GM06990 (cell line): ENCODE measurements at places on chromosomes 4 and X.

GRCh38 chr4:77669946-77670590 lies 64.4 kb downstream of the CXCL13 start:
- DNase-seq = no peak

GRCh38 chrX:149540131-149540620 lies 636 bp upstream of the EOLA1 start:
- no peak for DNase-seq

- DNase-seq = no peak
Observed at GRCh38 chr4:73788411-73788810, 48.0 kb downstream of the CXCL8 start.

GRCh38 chrX:48071986-48072605 lies 656 bp upstream of the ZNF630 start:
- no peak for DNase-seq

DNA sequence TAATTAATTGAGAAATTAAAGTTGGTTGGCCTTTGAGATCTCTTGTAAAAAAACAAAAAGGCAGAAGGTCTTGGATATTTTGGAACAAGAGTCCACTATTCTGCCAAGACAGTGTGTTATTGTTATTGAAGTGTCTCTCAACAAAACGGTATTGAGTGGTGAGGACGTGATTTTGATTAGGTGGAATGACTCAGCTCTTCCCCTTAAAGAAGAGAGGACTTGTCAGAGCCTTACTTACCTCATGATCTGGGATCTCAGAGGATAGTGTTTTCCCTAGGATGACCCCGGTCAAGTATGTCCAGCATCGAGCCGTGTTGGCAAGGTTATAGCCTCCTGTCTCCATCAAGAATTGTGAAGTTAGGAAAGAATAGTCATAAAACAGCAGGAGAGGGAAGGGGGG lies 110.9 kb downstream of the HDAC8 start:
- no peak for DNase-seq

- DNase-seq = no peak
Observed at GRCh38 chrX:66634272-66634671, 4.6 kb downstream of the EDA2R start.

DNA sequence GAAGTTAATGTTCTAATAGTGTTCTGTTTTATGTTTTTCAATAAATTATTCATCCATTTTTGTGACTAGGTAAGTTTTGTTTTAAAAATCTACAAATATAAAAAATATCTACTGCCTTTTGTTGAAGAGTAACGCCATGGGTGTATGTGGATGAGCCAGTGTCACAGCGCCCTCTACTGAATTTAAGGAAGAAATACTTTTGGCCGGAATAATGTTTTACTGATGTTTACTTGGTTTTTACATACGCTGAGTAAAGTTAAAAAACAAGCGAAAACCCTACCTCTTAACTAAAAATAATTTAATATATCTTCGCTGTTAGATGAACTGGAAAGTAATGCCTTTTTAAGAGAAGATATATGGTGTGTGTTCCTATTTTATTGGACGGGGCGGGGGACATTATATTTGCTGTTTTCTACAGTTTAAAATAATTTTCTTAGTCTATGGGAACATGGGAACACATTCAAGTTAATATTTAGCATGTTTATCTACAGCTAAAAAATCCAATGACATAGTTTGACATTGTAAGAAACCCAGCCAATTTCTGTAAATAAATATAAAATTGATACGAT lies 86.1 kb downstream of the CPE start:
- no peak for DNase-seq

GRCh38 chr4:7781366-7781765 lies 158.3 kb downstream of the AFAP1 start:
- DNase-seq = no peak

GRCh38 chr4:125811892-125812291 lies 497.1 kb downstream of the FAT4 start:
- DNase-seq = no peak

DNA sequence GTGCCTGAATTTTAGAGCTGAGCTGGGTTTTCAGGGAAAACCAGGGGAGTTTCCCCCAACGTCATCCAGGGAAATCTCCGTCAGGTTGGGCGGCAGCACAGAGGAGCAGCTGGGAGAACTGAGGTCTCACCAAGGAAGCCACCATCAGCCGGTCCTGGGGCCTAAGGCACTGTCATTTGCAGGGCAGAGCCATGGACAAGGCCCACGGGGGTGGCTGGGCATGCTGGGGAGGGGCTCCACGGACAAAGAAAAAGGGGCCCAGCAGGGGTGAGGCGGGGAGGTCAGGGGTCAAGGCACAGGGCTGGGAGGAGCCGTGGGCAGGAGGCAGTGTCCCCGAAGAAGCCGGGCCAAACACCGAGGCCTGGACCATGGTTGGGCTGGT lies 109.8 kb downstream of the HMX1 start:
- no peak for DNase-seq

DNA sequence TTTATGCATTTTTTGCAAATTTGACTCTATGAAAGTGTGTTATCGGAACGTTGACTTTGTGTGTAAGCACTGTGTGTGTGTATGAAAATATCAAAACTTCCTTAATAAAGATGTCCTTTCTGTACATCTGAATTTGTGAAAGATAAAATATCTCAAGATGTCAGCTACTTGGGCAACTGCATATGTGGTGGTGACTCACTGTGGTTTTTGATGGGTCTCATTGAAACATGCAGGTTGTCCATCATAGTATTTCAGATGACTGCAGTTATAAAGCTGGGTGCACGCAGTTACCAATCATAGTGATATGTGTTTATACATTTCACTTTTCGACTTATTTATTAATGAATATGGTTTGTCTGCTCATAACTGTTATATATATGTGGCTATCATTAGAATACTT lies 19.7 kb upstream of the BBS12 start:
- DNase-seq = no peak

DNA sequence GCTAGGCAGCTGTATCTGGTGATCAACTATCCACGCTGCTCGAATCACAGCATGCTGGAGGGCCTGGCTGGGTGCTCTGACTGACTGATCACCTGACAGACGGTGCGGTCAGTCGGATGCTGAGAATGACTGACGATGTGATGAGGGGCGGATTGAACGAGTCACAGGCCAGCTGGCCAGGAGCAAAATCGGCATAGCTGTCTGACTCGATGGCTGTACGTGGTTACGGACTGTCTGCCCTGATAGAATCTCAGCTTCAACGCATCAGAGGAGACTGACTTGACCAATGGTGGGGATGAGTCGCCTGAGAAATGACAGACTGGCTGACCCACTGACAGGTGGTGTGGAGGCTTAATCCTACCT lies 1.0 kb upstream of the SUV39H1 start:
- no peak for DNase-seq

DNA sequence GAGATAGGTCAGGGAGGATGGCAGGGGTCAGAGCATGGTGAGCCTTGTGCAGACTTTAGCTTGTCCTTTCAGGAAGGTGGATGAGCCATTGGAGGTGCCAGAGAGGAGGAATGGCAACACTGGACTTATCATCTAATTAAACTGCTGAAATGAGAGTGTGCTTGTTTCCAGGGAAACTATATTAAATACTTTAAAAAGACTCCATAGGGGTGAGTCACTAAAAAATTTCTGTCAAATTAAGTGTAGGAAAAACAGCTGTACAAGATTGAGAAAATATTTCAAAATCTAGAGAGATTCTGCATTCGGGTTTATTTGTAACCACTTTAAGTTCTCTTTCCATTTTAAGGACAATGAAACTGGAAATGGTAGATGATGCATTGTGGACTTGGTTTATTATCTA lies 11.4 kb downstream of the FRAS1 start:
- no peak for DNase-seq

DNA sequence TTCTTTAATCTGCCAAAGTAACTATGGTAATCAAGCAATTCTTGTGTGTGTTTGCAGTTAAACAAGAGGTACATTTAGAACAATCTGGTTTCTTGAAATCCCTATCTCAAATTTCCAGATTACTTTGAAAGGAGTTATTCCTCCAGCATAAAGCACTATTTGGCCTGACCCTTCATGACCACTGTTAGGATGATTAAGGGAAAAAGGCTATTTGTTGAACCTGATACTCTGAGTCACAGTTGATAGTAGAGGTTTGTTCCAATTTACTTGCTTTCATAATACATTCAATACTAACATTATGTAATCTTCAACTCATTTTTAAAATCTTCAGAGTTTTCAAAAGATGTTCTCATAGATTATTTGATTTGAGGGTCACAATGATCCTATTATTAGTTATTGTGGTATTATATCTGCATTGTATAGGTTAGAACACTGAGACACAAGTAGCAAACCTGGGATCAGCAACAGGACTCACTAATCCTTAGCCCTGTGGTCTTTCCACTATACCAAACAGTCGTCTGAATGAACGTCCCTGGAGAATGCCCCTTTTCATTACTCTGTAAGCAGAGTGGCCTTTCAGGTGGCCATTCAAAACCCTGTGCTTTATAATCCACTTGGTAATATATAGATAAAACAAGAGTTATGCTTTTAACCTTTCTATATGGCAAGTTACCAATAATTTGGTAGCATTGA lies 8.1 kb upstream of the NDST4 start:
- no peak for DNase-seq

DNA sequence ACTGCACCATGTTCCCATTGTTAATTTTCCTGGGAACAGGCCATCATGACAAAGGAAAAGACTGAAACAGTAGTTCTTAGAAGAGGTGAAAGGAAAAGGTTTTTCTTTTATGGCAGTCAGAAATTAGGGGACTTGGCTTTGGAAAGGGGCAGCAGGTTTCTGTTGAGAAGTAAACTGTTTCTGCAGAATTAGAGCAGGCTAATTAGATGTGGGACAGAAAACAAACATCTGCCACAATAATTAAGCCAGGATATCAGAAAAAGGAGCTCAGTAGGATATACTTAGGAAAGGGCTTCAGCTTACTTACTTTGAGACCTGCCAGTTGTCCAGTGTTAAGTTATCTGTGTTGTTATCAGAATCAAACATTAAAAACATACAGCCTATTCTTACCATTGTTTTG lies 36.7 kb upstream of the STPG2 start:
- no peak for DNase-seq

GRCh38 chr4:36133658-36134057 lies 110.7 kb downstream of the ARAP2 start:
- DNase-seq = no peak

GRCh38 chr4:7348946-7349900 lies 85.5 kb downstream of the PSAPL1 start:
- no peak for DNase-seq

- no peak for DNase-seq
Observed at GRCh38 chr4:153232768-153233167, 28.5 kb downstream of the TRIM2 start.

GRCh38 chr4:41287005-41287404 lies 30.3 kb downstream of the UCHL1 start:
- no peak for DNase-seq

GRCh38 chrX:17597836-17598439 lies 139.4 kb upstream of the SCML1 start:
- DNase-seq = no peak

- no peak for DNase-seq
Observed at GRCh38 chr4:60384516-60384915, 815.6 kb upstream of the ADGRL3 start.

GRCh38 chr4:168677063-168677462 lies 180.2 kb downstream of the PALLD start:
- no peak for DNase-seq

DNA sequence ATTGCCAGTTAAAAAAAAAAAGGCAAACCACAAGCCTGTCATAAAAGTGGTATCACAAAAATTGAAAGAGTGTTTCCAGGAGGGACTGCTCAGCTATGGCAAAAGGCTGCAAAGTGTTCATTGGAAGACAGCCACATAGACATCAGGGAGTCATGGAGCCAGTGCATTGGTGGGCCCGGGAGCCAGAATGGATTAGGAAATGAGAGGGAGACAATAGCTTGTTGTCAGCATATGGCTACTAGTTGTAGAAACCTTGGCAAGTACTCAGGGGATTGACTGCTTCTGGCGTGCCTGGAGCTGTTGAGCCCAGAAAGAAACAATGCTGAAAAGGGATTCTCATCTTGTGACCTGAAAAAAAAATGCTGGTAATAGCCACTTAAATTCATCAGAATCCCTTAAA lies 5.0 kb downstream of the GAR1 start:
- DNase-seq = no peak
